BJ (cell line): ENCODE measurements at places on chromosomes 12 and 14. TPM values are rescaled to one million over a fixed set of nuclear protein-coding genes. Genes with fewer than 3 reads are reported as not detected.

Gene PTGDR
- not detected in 2 replicates for polyA plus RNA-seq

Gene GPRC5D
- not detected in 2 replicates for polyA plus RNA-seq

Gene ITPK1
- 37.0 and 49.0 TPM in 2 replicates for polyA plus RNA-seq

Gene COX8C
- polyA plus RNA-seq: not detected in 2 replicates

Gene TTC9
- polyA plus RNA-seq: 0.25 and 0.32 TPM in 2 replicates
